ENCODE measurements at places on chromosomes 1 and 21.
A peak's percentile ranks its signal among the peaks of the same experiment; 100 is the strongest.

GRCh38 chr1:180071759-180072158 is 82.9 kb upstream of the QSOX1 start:
- no peak for DNase-seq

- DNase-seq = no peak
Observed at GRCh38 chr1:211236633-211237320, 22.4 kb upstream of the RCOR3 start.

DNA sequence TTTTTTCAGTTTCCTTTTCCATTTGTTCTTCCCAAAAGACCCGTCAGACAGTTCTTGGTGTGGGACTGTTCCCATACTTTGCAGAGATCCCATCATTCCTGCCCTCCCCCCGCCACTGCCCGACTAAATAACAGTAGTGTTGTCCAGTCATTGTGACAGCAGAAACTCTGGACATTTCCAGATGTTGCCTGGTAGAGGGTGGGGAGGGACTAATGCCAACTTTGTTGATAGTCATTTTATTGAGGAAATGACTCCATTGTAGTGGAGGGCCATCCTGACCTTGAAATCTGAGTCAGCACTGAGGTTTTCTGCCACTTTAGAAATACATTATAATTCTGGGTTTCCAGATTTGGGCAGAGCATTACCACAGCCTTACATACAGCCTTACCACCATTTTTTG is 85.4 kb downstream of the CEP350 start:
- no peak for DNase-seq

GRCh38 chr1:206581571-206581981 is 30.7 kb downstream of the EIF2D start:
- DNase-seq = no peak

DNA sequence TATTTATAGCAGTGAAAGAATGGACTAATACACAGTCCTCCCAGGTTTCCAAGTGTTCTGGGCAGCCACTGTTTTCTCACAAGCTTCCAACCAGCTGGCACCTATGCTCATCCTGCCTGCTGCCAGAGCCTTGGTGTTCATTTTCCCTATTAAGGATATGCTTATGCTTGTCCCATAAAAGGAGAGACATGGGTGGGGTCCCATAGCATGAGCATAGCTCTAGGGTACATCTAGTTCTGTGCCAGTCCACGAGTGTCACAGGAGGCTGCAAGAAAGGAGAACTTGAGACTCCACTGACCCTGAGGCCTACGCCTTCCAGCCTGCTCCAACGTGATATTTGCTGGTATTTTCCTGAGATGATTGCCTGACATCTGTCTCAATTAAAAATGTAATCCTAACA is 192.4 kb upstream of the PTGFR start:
- DNase-seq = no peak

- peak; percentile 88 for DNase-seq
Observed at GRCh38 chr1:64744492-64745180, at the start of gene RAVER2. RAVER2 (plus strand) TSS chr1:64745075; CDS start chr1:64745173, 98 bp downstream.

- DNase-seq = no peak
Observed at GRCh38 chr1:237170149-237170548, 128.2 kb downstream of the RYR2 start.

DNA sequence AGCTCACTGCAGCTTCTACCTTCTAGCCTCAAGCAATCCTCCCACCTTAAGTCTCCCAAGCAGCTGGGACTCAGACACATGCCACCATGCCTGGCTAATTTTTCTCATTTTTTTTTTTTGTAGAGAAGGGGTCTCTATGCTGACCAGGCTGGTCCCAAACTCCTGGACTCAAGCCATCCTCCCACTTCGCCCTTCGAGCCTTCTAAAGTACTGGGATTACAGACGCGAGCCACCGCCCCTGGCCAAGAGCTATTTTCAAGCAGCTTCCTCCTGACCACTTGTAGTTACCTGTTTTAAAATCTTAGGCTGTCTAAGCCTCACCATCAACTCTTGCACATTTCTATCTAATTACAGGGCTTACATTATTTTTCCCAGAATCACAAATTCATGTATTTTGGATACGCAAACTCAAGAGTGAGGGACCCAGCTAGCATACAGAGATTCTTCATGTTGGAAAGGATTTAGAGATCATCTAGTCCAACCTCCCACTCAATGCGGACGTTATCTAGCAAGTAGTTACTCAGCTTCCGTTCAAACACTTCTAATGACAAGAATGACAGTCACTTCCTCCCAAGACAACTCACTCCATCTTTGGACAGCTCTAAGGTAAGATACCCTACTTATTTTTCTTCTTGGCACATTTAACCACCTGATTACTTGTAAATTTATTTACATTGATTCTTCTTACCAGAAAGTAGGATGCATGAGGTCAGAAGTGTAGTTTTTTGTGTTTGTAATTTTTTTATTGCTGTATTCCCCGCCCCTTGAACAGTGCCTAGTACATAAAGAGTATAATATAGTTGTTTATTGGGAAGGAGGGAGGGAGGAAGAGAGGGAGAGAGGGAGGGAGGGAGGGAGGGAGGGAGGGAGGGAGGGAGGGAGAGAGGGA is 65.4 kb downstream of the LUZP1 start:
- no peak for DNase-seq

- no peak for DNase-seq
Observed at GRCh38 chr21:21236996-21237395, 238.8 kb downstream of the NCAM2 start.

GRCh38 chr1:31483012-31483946 is 70.3 kb downstream of the SERINC2 start:
- no peak for DNase-seq

DNA sequence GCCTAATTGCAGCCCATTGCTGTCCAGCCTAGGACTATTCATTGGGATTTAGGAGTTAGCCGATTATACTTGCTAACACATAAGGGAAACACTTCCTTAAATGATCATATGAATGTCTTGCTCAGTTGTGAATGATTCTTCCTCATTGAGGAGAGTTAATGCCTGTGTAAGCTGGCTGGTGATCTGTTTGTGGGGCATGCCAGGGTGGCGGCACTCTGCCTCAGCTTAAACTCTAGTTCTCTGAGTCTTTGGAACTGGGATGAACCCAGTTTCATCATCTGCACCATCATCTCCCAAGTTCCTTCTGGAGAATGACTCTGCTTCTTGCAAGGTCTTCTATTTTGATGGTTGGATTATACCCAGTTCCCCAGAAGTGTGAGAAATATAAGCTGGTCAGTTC is 23.9 kb upstream of the SLAMF6 start:
- DNase-seq = no peak

- DNase-seq = no peak
Observed at GRCh38 chr1:99655376-99655775, 9.5 kb downstream of the PALMD start.

DNA sequence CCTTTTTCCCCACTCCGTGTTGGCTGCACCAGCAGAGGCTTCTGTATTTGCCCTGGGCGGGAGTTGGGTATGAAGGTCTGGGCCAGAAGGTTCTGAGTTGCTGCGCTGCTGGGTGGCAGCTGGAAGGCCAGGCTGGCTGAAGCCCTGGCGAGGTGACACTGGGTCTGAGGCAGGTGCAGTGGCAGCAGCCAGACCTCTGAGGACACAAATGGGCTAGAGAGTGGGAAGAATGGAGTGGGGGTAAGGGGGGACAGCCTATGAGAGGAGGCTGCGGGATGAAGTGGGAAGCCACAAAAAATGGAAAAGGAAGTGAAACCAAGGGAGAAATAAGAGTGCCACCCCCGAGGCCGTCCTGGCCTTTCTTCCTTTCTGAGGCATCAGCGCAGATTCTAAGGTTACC is 53.2 kb downstream of the STX6 start:
- no peak for DNase-seq

GRCh38 chr21:40905251-40905650 is 58.3 kb upstream of the DSCAM start:
- DNase-seq = no peak

DNA sequence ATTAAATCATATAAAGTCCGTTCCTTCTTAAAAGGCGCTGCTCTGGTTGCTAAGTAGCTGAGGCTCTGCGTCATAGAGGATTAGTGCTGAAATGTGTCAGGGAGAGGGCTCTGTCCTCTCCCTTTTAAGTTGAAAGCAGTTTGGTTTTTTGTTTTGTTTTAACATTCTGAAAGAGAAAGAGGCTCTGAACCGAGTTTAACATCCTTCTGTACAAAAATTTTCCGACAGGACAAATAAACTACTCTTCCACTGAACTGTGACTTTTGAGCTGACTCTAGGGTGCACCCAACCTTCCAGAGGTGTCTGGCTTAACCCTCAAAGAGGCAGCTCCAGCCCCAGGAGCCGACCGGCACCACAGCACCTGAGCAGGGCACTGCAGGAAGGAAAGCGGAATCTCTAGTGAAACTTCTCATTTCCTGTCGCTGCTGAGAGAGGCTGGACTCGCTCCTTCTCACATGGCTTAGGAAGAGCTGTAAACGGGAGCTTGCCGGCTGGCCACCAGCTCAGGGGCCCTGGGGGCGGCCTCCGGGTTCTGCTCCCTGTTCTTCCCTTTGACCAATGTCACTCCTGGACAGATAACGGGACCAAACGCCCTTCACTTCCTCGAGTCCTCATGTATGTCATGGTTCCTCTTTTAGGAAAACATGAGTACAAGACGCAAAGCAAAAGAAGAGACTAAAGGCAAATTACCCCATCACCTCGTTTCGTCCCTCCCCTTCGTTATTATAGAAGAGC is 1.2 kb downstream of the VAV3 start:
- DNase-seq = no peak

GRCh38 chr1:206824331-206824730 is 41.1 kb upstream of the IL20 start:
- DNase-seq = no peak

GRCh38 chr21:39161064-39161463 is 22.2 kb downstream of the PSMG1 start:
- no peak for DNase-seq

DNA sequence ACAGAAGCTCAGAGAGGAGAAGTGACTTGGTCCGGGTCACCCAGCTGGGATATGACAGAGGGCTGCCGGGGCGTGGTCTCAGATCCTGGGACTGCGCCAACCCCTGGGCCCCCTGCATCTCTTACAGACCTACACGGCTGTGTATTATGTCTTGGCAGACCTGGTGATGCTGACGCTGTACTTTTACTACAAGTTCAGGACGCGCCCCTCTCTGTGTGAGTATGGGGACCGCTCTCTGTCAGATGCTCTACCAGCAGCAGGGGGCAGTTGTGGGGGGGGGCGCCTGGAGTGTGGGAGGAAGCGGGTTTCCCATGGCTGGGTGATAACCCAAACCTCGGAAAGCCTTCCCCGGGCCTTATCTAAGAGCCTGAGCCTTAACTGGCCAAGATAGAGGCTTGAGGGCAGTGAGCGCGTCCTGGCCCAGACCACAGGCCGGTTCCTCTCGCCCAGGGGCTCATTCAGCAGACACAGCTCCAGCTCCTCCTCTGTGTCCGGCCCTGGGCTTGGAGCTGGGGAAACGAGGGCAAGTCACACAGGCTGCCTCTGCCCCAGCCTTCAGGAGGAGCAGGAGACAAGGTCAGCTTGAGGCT is 13.3 kb downstream of the SLC66A1 start:
- no peak for DNase-seq

- DNase-seq = no peak
Observed at GRCh38 chr1:220123066-220123465, 29.1 kb downstream of the IARS2 start.

DNA sequence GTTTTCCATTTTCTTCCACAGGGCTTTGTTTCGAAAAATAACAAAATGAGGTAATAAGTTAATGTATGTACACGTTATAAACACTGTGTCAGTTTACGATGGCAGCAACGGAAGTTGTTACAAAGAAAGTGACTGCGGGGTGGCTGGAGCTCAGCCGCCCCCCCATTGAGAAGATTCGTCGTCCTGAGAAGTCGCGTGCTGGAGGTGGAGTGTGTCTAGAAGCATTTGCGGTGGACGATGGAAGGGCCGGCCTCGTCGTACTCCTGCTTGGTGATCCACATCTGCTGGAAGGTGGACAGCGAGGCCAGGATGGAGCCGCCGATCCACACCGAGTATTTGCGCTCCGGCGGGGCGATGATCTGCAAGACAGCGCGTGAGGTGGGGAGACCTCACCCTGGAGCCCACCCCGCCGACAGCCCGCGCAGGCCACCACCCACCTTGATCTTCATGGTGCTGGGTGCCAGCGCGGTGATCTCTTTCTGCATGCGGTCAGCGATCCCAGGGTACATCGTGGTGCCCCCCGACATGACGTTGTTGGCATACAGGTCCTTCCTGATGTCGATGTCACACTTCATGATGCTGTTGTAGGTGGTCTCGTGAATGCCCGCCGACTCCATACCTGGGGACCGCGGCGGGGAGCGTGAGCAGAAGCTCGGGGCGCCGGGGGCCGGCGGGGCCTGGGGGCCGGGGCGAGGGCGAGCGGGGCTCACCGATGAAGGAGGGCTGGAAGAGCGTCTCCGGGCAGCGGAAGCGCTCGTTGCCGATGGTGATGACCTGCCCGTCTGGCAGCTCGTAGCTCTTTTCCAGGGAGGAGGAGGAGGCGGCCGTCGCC is 2.4 kb downstream of the ACTA1 start:
- peak; percentile 10 for DNase-seq

DNA sequence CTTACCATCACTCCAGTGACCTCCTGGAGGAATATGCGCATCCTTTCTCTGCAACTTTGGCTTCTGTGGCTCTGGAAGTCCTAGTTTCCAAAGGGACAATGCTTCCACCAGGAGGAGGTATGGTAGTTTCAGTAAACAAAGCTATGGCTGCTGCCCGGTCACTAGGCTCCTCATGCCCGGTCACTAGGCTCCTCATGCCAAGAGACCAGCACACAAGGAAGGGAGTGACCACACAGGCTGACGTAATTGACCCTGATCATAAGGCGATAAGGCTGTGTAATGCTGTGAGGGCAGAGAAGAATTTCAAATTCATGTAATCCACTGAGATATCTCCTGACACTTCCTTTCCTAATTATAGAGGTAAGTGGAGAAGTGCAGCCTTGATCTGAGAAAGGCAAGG is 102.9 kb downstream of the DTL start:
- DNase-seq = no peak

- DNase-seq = peak; percentile 15
Observed at GRCh38 chr1:214658785-214659184, 55.8 kb downstream of the CENPF start.

- no peak for DNase-seq
Observed at GRCh38 chr1:246262281-246262680, 244.8 kb downstream of the SMYD3 start.

DNA sequence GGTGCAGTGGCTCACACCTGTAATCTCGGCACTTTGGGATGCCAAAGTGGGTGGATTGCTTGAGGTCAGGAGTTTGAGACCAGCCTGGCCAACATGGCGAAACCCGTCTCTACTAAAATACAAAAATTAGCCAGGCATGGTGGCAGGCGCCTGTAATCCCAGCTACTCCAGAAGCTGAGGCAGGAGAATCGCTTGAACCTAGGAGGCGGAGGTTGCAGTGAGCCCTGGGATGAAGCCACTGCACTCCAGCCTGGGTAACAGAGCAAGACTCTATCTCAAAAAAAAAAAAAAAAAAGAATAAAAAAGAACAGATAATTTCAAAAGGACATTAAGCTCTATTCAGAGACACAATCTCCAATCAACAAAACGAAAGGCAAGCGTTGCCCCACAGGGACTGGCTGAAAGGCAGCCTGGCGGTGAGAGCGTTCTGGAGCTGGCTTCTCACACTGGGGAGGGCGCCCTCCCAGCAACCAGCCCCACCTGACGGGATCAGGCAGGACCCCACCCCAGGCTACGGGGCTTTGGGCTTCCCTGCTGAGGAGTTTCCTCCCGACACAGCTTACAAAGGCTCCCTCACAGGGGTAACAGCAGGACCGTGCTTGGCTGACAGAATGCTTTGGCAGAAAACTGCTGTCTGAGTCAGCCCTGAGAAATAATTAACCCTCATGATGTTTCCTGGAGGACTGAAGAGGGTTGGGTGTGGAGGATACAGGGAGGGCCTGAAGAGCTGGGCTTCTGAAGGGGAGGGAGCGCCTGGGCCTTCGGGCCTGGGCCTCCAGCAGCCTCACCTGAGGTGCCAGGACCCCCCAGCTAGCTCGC is 31.1 kb upstream of the SRP9 start:
- no peak for DNase-seq

Measured in HEK293T (cell line).